ENCODE measurements at places on chromosomes 3 and 15. TPM values are rescaled to one million over a fixed set of nuclear protein-coding genes. Genes with fewer than 3 reads are reported as not detected.

DET1 gene
- 11.5 TPM for total RNA-seq

PARP15 gene
- total RNA-seq = 1.1 TPM

OSTN gene
- total RNA-seq = not detected

USP8 gene
- 70.0 TPM for total RNA-seq

MYO5C gene
- 12.3 TPM for total RNA-seq

CHRNA5 gene
- 4.0 TPM for total RNA-seq

SOX2 gene
- total RNA-seq = 9.9 TPM

Data from gastroesophageal sphincter (tissue), 4 donors.